ENCODE measurements at places on chromosomes 7 and 10.

DNA sequence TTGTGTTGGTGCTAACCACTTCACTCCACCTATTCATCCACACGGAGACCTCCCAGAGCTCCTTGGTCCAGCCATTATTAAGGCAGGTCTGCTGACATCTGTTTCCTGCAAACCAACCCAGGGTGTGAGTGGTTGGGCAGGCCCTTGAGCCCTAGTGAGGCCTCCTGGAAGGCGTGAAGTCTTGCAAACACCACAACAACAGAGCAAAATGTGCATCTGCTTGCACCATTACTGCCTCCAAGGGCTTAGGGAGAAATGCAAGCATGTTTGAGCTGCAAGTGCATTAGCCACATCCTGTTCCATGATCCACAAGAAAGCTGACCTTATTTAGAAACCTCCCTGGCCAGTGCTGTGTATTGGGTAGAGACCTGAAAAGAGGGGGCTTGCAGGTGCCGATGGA, 325.5 kb downstream of the GRID1 start:
- peak; percentile 15 for DNase-seq

DNA sequence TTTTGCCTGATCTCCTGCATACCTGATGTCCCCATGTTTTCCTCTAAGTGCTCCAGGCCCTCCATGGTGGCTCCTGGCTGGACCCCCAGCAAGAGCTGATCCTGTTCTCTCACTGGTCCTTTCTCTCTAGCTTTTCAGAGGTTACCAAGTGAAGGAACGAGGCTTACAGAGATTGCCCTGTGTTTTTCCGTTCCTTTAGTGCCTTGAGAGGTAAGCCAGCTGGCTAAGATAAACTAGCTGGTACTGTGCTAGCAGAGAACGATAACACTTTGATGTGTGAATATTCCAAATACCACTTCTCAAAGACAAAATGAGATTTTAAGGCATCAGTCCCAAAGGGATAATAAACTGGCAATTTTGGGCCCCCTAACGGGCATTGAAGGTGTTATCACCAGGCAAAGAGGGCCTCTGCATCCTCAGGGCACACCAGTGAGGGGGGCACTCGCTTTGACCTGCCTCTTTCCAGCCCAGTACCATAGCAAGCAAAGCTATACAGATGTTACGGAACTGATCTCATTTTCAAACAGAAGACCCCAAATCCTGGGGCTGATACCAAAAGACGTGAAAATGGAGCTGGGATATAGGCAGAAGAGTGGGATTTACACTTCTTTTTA, 8.4 kb upstream of the CCNY start:
- no peak for DNase-seq

DNA sequence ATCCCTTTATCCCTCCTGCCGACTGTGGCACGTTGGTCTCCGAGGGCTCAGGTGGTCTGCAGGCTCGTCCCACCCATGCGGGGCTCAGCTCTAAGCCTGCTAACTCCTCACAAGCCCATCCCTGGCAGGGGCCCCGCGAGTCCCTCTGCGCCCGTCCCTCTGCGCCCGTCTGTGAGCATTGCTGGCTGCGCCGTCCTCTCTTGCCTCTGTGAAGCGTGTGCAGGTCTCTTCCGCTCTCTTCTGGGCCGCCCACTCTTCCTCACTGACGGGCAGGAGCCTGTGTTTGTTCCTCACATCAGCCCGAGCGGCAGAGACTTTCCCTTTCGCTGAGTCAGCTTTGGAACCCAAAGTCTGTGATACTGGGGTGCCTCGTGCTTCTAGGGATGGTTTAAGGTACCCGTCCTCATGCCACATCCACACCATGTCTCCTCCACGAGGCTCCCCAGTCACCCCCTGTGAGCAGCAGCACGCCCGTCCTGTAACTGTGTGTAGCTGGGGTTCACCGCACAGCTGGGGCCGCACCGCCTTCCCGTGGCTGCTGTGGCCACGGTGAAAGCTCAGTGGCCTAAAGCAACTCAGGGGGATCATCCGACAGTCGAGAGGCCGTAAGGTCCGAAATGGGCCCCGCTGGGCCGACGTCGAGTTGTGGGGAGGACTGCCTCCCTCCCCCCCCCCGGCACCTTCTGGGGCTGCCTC, 35.5 kb downstream of the ADGRA1 start:
- no peak for DNase-seq

- DNase-seq = no peak
These were observed 442.7 kb upstream of the POM121L12 start for GRCh38 chr7:52592698-52593097.

- DNase-seq = no peak
These were observed 147.5 kb downstream of the SEMA3D start for GRCh38 chr7:85039196-85039923.

- DNase-seq = no peak
These were observed 666 bp downstream of the SVIL start for GRCh38 chr10:29634105-29634504.

DNA sequence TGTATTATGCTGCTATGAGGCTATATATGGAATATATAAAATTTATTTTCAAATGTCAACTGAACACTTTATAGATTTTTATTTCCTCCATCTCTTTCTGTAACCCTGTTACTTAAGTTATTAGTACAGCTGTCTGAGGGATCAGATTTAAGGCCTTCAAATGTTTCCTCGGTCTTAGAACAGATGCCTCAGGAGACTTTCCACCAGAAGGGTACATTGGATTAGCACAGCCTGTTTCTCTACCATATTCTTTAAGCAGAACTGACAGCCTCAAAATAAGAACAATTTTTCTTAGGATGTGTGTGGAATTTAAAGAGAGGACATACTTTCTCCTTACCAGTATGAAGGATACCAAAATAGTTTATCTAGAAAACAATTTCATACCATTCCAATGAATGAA, 53.0 kb upstream of the HGF start:
- DNase-seq = no peak

- no peak for DNase-seq
These were observed 66.4 kb downstream of the PTF1A start for GRCh38 chr10:23258516-23258915.

GRCh38 chr10:124967255-124967654, 25.3 kb downstream of the ZRANB1 start:
- no peak for DNase-seq

DNA sequence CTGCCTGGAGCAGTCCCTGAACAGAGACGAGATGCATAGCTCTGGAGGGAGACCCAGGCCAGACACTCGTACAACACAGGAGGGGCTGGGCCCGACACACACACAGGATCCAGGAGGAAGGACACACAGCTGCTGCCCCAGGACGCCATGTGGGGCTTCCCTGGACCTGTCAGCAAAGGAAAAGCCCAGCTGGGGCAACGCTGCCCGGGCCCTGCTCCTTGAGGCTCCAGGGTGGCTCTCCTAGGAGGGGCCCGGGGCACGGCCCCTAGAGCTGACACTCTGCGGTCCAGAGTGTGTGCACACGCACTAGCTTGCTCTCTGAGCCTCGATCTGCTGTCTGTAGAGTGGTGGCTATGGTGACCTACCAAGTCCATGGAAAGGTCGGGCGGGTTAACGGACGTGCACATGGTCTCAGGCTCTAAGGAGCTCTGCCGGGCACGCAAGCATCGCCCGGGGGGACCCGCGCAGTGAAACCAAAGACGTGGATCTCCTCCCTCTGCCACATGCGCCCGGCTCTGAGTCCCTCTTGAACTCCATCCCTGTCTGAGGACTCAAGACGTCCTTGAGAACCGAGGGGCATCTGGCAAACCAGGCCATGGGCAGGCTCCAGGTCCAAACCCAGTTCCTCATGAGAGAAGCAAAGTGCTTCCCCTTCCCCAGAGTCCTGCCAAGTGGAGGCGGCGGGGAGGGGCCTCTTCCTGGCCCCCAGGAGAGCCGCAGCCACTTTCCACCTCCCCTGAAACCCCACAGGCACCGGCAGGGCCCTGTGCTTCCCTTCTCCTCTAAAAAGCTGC, 279.0 kb downstream of the ELFN1 start:
- DNase-seq = no peak

- DNase-seq = no peak
These were observed 13.4 kb upstream of the SH2D4B start for GRCh38 chr10:80524190-80524909.

DNA sequence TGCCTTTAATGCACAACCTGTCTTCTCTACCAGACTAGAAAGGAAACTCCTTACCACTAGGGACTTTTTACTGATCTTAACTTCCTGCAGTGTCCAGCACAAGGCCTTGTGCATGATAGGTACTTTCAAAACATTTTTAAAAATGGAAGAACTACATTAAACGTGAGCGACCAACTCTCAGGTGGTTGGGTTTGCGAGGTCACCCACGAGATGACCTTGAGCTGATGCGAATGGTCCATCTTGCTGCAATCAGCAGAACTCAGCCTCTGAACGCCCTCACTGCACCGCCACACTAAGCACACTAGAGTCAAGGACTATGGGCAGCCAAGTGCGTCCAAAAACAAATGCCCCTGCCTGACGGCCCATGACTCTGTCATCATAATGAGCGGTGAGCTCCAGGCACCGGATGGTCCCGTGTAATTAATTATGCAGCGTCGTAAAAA, 34.9 kb upstream of the PTF1A start:
- DNase-seq = no peak

DNA sequence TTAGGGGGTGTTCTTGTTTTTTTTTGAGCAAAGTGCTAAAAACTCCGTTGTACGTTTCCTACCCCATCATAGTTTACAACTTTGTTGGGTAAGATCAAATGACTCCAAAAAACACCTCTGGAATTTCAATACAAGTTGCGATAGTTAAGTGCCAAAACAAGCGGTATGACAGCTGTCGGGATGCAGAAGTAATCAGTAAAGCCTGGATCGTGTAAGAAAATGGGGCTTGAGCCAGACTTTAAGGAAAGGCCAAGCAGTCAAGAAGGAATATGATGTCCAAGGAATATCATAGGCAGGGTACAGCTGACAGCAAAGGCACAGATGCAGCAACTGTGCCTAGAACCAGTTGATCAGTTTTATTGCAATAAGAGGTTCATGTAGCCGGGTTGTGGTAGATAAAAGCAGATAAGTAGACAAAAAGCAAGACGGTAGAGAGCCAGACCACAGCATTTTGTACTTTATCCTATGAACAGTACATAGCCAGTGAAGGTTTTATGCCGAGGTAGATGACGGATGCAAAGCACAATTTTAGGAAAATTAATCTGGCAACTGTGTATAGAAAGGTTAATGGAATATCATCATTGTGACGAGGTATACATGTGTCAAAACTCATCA, 45.5 kb downstream of the UBE2H start:
- no peak for DNase-seq

- no peak for DNase-seq
These were observed 72.1 kb upstream of the SLC13A1 start for GRCh38 chr7:123271856-123272255.

- no peak for DNase-seq
These were observed 150.9 kb upstream of the KLF6 start for GRCh38 chr10:3935933-3936359.

GRCh38 chr10:26977635-26978034, 116.9 kb upstream of the ABI1 start:
- DNase-seq = no peak

GRCh38 chr10:2509081-2509531, 558.2 kb upstream of the PFKP start:
- no peak for DNase-seq

DNA sequence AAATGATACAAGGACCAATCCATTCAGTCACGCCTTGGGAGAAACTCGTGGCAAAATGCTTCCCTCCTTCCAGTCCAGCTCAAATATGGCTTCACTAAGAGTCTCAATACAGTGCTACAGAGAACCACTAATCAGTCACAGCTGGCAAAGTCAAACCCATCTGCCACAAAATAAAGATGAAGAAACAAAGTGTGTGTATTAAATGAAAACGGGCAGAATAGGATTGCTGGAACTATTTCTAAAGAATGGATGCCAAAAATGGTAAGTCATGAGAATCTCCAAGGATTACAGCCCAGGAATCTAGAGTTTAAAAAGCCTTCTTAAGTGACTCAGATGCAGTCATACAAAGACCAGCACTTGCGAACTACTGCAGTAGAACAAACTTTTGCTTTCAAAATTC, 61.9 kb downstream of the CACUL1 start:
- DNase-seq = no peak

Data from DND-41 (cell line).